ENCODE measurements at places on chromosomes 1 and 21. TPM values are rescaled to one million over a fixed set of nuclear protein-coding genes. Genes with fewer than 3 reads are reported as not detected.

- no peak for DNase-seq
These were observed 136.1 kb upstream of the EDN2 start for GRCh38 chr1:41620365-41621169.

The TSPEAR gene
- total RNA-seq = not detected

DNA sequence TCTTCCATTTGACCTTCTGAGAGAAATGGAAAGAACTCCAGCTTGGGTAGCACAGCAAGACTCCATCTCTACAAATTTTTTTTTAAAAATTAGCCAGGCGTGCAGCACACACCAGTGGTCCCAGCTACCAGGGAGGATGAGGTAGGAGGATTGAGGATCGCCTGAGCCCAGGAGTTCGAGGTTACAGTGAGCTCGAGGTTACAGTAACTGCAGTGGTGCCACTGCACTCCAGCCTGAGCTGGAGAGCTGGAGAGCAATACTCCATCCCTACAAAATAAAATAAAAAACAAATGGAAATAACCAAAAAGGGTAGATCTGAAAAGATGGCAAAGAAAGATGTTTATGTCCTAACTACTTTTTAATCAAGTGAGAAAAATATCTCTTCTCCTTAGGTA, 14.5 kb downstream of the POGZ start:
- DNase-seq = no peak

DNA sequence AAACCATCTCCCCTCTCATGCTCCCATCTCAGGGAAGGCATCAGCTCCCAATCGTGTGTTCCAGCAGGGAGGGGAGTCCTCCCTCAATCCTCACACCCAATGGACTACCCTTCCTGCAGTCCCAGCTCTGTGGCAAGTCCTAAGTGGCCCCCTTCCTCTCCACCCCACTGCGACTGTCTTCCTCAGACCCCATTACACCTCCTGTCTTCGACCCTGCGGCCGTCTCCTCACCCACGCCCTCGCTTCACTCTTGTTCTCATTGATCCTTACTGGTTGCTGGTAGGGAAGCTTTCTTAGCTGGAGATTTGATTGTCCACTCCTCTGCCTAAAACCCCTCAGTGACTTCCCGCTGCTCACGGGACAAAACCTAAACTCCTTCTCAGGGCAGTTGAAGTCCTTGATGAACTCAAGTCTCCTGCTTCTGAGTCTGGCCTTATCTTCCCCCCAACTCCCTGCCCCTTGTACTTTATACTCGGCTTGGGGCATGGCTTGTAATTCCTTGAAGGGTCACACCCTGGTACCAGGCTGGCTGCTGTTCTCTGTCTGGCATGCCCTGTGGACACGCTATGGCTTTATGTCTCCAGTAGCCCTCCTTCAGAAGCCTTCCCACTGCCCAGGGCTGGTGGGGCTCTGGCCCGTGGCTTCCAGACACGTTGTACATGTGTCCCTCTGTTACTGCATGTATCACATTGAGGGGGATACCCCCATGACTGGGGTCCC, 2.3 kb upstream of the EPS8L3 start:
- peak; percentile 82 for DNase-seq

GRCh38 chr1:8211251-8211882, 106.5 kb upstream of the SLC45A1 start:
- no peak for DNase-seq

DNA sequence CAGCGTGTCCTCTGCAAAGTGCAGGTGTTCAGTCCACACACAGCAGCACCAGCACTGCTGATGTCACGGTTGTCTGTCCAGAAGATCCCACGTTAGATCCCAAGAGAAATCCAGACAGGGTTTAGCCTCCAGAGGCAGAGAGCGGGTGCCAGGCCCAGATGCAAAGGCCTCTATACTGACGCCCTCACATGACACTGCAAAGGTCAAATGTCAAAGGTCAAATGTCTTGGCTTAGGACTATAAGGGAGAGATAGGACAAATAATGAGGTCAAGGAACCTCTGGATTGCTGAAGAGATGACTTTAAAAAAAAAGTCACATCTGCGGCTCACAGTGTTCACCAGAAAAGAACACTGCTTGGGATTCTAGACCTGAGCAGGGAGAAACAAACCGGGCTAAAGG, 101.5 kb downstream of the COLGALT2 start:
- DNase-seq = no peak

DNA sequence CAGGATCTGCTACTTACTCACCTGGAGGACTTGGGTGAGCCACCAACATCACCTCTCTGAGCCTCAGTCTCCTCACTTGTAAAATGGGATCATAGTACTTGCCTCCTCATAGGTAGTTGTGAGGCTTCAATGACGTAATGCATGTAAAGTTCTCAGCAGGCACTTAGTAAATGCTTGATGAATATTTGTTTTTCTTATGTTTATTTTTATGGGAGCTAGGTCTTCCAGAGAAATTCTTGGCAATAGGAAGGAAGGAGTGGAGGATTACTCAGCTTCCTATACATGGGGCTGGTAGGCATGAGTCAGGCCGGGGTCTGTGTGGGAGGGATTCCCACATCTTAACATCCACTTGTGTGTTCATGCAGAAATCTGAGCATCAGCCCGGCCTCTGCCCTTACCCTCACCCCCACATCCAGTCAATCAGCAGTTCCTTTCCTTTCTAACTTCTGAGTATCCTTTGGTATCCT, 95.4 kb upstream of the USP24 start:
- no peak for DNase-seq

DNA sequence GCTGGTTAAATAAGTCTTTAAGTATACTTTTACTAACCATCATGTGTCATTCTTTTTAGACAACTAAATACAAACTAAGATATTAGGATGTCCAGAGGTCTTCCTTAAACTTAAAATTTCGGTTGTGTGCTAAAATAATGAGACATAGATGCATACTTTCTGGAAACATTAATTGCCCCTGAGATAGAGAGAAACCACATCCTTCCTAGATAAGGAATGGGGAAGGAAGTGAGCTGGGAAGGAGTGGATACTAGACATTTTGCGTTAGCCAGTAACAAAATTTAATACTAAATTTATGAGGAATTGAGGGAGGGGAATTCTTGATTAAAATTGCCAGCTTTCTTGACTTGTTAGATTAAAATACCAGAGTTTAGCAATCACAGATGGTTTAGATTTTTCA, 37.1 kb upstream of the PTGS2 start:
- DNase-seq = no peak

DNA sequence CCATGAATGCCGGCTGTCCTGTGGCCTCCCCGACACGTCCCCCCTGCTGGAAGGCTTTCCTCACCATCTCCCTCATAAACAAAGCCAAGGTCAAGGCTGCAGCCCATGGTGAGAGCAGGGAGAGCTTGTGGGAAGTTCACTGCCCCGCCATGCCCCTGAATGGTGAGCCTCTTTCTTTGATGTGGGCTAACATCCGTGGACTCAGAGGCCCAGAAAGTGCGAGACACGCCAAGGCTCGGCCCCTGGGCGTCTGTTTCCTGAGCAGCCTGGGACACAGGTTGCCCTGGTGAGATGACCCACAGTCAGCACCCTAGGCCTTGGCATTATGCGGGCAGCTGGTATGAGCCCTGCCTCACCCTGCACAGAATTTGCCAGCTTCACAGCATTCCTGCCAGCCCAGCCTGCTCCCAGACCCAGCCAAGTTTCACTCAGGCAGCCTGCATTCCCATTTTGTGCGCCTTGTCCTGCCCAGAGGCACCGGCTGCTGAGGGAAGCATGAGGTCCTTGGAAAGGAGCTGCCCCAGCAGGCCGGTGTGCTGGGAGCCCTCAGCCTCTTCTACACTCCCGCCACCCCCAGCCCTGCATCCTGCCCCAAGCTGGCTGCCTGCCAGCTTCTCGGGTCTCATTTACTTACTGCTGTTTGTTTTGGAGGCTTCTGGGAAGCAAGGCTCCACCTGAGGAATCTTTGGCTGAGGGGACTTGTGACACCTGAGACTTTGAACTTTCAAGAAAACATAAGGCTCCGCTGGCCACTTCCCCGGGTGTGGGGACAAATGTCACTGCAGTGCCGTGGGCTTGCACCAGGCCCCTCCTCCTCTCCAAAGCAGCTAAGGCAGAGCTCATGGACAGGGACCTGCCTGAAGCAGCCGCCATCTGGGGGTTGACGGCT, 31.9 kb downstream of the NEK2 start:
- peak; percentile 85 for DNase-seq

GRCh38 chr1:234504969-234505768, 26.2 kb upstream of the TARBP1 start:
- no peak for DNase-seq

DNA sequence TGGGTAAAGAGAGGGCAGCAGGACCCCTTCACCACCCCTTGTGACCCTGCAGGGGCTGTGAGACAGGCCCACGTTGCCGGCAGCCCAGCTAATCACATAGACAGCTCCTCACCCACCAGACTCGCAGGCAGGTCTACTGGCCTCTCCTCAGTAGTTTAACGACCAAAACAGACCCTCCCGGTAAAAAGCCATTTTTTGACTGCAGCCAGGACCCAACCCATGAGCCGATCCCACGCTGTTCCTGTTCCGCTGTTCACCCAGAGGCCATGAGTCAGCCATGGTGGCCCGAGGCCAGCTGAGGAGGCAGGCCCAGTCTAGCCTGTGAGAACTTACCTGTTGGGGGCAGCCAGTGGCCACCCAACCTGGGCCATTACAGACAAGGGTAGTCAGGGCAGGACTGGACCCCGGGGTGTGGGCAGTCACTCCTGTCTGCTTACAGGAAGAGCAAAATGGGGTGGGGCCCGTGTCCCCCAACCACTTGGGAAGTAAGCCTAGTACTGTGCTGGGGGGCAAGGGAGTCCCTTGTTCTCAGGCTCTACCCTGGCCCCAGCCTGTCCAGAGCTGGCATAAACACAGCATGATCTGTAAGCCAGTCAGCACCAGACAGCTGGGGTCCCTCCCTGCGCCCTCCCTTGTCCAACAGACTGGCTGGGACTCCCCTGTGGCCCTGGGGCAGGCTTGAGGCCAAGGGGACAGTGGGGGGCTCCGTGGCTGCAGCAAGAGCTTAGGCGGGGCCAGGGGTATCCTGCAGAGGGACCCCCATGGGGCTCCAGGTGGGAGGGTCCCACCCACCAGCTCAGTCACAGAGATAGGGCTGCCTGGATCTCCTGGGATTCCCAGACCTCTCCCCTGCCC, 61.9 kb downstream of the WNT9A start:
- peak; percentile 46 for DNase-seq

The A3GALT2 gene
- total RNA-seq = not detected

GRCh38 chr1:223803211-223803610, 42.5 kb downstream of the TP53BP2 start:
- DNase-seq = no peak

DNA sequence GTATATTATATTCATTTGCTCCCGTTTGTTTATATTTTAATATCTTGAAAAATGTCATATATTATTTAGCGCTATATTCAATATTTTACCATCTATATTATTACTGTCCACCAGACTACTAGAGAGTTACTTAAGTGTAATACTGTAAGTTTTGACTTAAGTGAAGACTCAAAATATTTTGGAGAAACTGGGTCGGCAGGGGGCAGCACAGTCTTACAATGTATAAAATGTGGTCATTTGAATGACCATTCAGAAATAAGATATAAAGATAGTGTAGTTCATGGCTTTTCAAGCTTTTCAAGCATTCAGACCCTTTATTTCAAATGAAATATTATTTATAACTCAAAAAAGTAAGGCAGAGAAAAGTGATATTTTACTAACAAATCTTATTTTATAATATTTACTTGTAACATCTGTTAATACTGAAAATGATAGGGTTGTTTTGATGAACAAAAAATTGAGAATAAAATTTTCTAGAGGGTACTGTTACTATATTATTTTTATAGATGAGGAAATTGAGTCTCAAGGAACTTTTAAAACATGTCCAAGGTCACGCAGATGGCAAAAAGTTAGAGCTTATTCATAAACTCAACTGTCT, 89.0 kb upstream of the SERTAD4 start:
- DNase-seq = peak; percentile 80

DNA sequence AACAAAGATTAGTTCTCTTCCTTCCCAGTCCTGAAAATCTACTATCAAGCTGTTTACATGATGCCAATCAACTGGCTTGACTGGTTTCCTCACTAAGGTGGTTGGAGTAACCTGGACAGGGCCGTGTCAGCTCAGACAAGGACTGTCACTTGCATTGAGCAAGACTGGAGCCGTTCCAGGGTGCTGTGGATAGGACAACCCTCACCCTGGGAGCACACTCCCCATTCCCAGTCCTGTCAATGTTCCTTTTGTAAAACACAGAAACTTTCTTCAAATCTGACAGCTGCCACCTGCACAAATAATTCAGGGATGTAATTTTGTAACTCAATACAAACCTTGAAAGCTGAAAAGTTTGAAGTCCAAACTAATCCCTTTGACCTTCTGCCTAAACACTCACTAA, 31.4 kb downstream of the PLPP3 start:
- peak; percentile 42 for DNase-seq

GRCh38 chr1:213326281-213327016, 275.4 kb downstream of the RPS6KC1 start:
- no peak for DNase-seq

GRCh38 chr1:1290238-1290731, 10.0 kb downstream of the SCNN1D start:
- DNase-seq = peak; percentile 86

The SAMD13 gene
- 31.0 TPM for total RNA-seq

- no peak for DNase-seq
These were observed 522.9 kb downstream of the LRRIQ3 start for GRCh38 chr1:73674945-73675561.

The CLDN17 gene
- total RNA-seq = not detected

DNA sequence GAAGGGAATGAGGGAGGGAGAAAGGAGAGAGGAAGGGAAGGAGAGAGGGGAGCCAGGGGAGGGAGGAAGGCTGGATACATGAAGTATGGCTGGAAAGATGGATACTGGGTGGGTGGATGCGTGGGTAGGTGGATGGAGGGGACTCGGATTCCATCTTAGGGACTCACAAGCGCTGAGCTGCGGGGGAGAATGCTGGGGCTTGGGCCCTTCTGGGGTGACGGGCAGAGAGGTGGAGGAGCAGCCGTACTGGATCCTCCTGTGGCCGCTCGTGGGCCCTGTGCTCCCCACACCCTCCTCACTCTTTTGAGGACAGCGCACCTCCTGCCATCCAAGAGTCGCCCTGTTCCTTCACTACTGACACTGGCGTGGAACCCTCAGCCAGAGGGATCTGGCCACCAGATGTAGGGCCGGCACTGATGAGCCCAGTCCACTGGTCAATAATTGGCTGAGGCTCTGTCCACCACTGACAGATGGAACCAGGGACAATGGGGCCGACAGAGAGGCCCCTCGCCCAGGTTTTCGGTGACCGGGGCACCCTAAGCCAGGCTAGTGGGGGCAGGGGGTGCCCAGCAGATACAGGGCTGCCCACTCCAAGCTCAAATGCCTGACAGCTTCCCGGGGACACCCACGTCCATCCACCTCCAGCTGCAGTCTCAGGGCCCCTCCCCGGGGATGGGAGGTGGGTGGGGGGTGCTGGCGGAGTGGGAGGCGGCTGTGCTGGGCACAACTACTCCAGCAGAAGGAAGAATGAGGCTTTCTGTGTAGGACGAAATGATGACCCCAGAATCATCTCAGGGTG, 4.4 kb upstream of the ACTRT2 start:
- DNase-seq = no peak

GRCh38 chr1:112695276-112695675, 11.7 kb downstream of the RHOC start:
- DNase-seq = no peak

All from colonic mucosa (tissue), 4 donors.